Spinal cord (tissue), 10 donors: ENCODE measurements at places on chromosomes 3 and 15.

GRCh38 chr3:44042772-44043171 is 198.9 kb upstream of the TOPAZ1 start:
- DNase-seq: no peak

GRCh38 chr3:156535162-156535627 is 19.7 kb downstream of the SSR3 start:
- DNase-seq: peak; percentile 48

GRCh38 chr15:70726753-70727152 is 36.6 kb downstream of the UACA start:
- no peak for DNase-seq

DNA sequence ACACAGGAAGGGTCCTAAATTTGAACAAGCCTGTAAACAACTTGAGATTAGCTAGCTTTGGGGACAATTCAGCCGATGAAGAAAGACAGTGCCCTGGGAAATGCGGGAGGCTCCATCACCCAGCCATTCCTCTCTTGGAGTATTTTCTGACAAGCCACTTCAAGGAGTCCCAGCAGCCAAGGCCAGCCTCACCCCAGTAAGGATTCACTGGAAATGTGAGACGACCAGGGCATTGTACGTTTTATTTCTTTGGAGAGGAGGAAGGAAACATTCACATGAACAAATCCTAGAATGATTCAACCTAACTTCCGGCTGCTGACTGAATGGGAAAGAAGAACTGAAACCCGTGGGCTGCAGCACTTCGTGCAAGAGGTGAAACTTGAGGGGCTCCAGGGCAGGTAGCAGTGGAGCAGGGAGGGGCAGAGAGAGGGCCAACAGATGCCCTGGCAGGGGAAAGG is 116.4 kb upstream of the ARHGEF3 start:
- DNase-seq: no peak

DNA sequence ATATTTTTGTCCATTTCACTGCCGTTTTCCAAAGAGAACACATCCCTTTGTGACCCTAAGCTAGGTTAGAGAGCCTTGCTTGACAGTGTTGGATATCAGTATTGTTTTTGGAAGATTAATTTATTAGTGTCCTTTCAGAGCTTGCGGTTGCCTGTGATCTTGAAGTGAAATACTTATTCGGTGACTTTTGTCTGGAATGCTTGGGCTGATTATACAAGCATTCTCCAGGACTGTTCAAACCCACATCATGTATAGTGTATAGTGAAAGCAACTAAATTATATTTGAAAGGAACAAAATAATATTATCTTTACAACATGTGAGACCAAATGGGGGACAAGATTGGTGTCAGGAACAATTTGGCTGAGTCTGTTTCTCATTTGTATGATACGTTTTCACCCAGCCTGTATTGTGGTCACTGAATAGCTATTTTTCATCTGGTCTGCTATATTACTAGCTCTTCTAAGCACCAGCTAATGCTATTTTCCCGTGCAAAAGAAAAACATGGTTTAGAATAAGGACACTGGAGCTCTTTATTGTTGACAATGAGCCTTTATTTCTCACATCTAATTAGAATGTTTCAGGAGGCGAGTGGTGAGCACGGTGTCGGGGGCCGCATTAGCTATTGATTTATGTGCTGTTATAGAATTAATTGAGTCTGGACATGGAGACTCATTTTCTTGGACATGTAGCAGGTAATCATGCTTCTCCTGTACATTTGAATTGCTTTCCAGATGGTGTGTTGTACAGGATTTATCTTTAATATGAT is 158.1 kb downstream of the APBA2 start:
- DNase-seq: peak; percentile 70

DNA sequence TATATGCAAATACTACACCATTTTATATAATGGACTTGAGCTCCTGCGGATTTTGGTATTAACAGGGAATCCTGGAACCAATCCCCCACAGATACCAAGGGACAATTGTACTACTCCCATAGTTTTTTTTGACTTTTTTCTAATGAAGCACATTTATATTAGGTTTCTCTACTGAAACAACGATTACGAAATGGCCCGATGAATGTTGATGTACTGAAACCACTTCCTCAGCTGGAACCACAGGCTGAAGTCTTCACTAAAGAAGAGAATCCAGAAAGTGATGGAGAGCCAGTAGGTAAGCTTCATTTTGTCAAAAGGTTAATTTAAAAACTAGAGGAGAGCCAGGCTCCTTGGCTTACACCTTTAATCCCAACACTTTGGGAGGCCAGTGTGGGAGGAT is 121.5 kb upstream of the LRRFIP2 start:
- no peak for DNase-seq

GRCh38 chr3:39468108-39468436 is 592 bp downstream of the MOBP start:
- no peak for DNase-seq

DNA sequence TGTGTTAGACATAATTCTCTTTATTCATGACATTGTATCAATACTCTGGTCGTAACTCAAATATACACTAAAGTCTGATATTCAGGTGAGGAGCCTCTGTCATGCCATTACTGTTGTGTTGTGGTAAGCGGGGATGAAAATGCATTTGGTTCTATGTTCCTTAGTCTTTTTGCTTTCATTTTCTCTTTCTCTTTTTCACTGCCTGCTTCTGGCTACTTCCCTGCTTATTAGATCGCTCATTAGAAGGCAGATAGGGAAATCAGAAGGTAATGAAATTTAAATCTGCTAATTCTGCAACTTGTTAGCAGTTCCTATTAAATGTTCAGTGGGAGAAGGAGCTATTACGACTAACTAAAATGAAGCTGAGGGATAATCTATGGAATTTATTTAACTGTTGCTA is 345.0 kb downstream of the GRM7 start:
- DNase-seq: no peak

- no peak for DNase-seq
Observed at GRCh38 chr15:80191198-80191597, 38.4 kb downstream of the FAH start.

DNA sequence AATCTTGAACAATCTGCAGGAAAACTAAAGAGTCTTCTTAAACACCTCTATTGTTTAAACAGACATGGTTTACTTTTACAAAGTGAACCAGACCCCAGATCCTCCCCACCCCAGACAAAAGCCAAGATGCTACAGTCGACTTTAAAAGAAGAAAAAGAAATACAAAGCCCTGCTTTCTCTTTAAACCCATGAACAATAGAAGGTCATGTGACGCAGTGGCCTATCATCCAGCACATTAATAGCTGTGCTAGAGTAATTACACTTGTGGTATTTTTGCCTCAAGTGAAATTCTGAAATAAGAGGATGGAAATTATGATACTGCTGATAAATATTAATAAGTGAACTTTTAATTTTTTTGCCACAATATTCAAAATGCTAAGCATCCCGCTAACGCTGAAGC is 613.4 kb downstream of the FOXP1 start:
- no peak for DNase-seq

DNA sequence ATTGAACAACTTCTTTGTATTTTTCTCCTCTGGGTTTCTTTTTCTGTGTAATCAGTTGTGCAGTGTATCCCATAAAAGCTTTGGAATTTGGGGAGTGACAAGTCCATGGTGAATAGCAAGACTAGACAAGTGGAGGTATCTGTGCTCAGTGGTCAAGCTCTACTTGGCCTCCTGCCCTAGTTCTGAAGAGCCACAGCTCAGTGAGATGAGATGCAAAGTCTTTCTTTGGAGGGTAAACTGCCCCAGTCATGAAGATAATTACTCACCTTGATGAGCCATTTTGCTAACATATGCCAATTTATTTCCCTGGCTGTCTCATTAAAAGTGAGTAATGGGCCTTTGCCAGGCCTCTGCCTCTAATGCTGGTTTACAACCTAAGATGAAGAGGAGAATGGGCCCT is 271.2 kb upstream of the TRIM42 start:
- DNase-seq: no peak

DNA sequence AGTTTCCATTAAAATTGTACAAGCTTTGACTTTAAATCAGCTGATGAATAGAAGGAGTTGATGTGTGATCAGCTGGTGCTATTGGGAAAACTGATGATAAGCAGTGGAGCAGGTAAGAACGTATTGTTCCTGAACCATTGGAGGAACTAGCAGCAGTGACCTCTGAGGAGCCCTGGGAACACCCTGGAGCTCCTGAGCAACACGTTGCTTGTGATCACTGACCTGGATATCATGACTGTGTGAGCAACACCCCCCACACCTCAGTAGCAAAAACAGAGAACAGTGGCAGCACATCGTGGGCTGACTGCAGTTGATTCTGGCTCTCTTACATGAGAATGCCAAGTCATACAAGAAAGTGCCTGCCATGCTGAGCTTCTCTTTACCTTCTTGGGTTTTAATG is 72.9 kb downstream of the BLM start:
- DNase-seq: no peak

GRCh38 chr15:25056484-25057425 is 102.0 kb downstream of the SNRPN start:
- no peak for DNase-seq

DNA sequence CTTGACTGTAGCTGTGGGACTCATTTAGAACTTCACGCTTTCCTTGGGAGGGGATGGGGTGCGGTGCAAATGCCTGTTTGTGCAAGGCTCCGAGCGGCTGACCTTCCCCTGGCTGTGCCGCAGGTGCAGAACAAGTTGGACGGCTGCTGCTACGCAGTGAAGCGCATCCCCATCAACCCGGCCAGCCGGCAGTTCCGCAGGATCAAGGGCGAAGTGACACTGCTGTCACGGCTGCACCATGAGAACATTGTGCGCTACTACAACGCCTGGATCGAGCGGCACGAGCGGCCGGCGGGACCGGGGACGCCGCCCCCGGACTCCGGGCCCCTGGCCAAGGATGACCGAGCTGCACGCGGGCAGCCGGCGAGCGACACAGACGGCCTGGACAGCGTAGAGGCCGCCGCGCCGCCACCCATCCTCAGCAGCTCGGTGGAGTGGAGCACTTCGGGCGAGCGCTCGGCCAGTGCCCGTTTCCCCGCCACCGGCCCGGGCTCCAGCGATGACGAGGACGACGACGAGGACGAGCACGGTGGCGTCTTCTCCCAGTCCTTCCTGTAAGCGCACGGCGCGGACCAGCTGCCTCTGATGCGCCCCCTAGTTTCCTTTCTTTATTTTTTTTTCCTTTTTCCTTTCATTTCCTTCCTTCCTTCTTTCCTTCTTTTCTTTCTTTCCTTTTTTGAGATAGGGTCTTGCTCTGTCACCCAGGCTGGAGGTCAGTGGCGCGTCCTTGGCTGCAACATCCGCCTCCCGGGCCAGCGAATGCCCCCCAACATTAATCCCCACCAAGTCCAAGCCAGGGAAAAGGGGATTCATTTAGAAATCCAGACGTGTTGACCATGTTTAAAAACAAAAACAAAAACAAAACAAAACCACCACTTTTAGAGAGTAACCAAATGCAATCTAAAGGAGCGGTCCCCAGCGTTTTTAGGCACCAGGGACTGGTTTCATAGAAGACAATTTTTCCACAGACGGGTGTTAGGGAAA is 42.7 kb downstream of the EIF2AK4 start:
- DNase-seq: peak; percentile 92

GRCh38 chr15:33678602-33679001 is 289.7 kb upstream of the CHRM5 start:
- no peak for DNase-seq

- DNase-seq: no peak
Observed at GRCh38 chr15:65981837-65982626, 112.7 kb downstream of the RAB11A start.

DNA sequence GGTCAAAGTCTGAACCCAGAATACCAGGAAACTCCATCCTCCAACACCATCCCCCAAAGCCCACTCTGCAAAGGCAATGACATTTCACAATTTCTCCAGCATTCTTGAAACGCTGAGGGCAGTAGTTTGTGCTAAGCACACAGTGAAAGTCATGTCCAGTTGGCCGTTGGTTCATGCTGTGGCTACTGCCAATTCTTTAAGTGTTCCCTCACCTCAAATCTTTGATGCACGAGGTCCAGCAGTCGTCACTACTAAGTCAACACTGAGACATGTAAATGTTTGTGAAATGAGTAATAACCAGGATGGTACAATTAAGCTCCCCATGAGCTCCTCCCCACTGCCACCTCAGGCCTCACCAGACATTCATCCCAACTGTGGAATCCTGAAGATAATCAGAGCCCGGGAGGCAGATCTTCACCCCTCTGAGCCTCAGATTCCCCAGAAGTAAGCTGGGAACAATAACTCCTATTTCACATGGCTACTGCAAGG is 7.0 kb downstream of the SUCLG2 start:
- no peak for DNase-seq

GRCh38 chr3:51374456-51374855 is 10.6 kb upstream of the MANF start:
- no peak for DNase-seq

- no peak for DNase-seq
Observed at GRCh38 chr3:137282871-137283270, 325.1 kb downstream of the IL20RB start.
